Jurkat, Clone E6-1 (cell line): ENCODE measurements at places on chromosomes 16 and 17.

GRCh38 chr17:35244341-35245195, 1.7 kb downstream of the SLFN5 start:
- peak; percentile 88 for DNase-seq

GRCh38 chr16:30741461-30741914, 6.7 kb upstream of the PHKG2 start:
- DNase-seq, result no peak

- DNase-seq, result peak; percentile 71
These were observed 26.2 kb upstream of the PIK3R5 start for GRCh38 chr17:8991514-8992285.

- no peak for DNase-seq
These were observed 44.5 kb upstream of the CNTNAP4 start for GRCh38 chr16:76232704-76233103.

DNA sequence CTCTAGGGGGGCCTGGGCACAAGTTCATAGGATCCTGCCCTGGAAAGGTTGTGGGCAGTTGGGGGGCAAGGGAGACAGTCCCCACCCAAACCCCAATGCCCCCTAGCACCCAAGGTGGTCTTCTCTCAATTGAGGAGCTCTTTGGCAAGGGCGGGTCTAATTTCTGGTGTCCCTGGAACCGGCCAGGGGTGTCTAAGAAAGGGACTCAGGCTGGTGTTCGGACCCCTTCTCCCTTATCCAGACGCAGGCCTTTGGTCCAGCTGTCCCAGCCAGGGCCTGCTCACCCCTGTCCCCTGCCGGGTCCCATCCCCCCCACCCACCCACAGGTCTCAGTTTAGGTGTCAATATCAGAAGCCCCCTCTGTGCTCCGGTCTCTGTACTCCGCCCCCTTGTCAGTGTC, 860 bp upstream of the ARHGDIG start:
- no peak for DNase-seq

DNA sequence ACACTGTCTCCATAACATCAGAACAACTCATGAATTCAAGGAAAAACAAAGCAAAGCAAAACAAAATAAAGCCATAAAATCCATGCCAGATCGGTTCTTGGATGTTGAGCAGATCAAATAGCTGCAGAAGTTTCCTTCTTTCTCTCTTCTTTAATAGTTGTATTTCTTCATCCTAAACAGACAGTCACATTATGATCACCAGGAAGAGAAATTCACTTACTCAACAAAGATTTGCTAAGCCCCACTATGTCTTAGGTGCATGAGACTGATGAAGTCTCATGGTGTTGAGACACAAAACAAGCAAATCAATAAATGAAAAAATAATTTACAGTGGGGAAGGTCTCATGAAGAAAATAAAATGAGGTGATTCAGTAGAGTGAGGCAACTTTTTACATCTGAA, 72.8 kb downstream of the WIPI1 start:
- DNase-seq, result no peak

GRCh38 chr17:47840742-47841487, at the start of gene SCRN2:
TSS of gene SCRN2 (minus strand) at chr17:47841273. CDS start at chr17:47840843, 430 bp downstream.
- DNase-seq, result peak; percentile 74

GRCh38 chr17:81153340-81153803, 11.9 kb upstream of the PVALEF start:
- DNase-seq, result no peak
